ENCODE measurements at places on chromosomes 7 and 10.
A peak's percentile ranks its signal among the peaks of the same experiment; 100 is the strongest.

GRCh38 chr10:12735843-12736462 is 265.6 kb downstream of the CCDC3 start:
- no peak for DNase-seq

- no peak for DNase-seq
Measured at GRCh38 chr10:47322300-47323061, at the start of gene GDF2. GDF2 (plus strand) TSS chr10:47322454; CDS start chr10:47322669, 215 bp downstream.

DNA sequence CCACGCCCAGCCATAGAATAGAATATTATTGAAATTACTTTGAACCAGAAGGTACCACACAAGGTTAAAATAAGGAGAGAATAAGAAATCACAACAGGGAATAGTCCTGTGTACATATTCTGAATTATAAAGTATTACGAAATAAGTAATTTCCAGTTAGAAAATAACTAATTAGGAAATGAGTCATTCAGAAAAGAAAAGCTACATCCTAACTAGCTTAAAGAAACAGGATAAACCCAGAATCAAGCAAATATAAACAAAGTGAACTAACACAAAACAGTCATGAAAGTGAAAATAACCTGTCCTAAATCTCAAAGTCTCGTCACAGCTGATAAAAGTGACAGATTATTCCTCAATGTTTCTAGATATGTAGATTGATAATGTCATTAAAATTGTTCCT is 74.8 kb upstream of the NEBL start:
- no peak for DNase-seq

DNA sequence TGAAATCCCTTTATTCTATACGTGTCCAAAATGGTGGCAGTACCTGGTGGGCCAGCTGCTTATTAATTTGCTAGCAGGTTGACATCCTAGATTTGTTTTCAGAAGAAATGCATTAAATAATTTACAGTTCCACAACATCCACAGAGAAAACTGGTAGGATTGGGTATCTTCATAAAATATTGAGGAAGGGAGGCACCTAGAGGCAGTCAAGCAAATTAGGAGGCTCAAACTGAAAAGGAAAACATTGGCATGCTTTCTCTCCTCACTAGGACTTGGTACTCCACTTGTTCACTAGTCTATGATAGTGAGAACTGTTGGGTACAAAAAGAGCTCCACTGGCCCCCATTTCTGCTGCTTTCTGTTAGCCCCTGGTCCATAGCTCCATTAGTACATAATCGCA is 18.3 kb upstream of the LRGUK start:
- DNase-seq, result no peak

GRCh38 chr7:38409531-38409930 is 136.1 kb upstream of the TARP start:
- no peak for DNase-seq

DNA sequence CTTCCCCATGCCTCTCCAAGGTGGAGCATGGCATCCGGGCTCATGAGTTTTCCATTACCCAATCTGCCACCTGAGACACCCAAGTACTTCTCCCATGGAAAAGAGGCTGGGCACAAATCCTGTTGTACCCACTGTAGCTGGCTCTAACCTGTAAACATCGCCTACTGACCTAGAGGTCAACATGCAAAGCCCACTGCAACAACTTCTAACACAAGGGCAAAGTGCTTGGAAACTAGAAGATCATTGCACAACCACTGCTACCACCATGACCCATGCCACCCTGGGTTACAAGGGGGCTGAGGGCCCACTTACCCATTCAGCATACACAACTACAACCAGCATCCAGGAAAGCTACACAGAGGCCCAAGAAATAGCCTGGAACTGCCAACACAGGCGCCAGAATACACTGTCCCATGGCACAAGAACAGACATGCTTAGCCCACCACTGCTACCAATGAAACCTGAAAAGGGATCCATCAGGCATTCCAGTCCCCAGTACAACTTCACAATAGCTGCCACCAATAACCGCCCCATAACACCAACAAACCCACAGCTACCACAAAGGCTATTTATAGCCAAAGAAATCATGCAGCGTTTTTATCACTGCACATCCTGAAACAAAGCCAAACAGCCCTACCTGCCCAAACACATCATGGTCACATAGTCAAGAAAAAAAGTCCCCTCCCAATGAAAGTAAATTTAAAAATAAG is 63.4 kb downstream of the RNF32 start:
- no peak for DNase-seq

DNA sequence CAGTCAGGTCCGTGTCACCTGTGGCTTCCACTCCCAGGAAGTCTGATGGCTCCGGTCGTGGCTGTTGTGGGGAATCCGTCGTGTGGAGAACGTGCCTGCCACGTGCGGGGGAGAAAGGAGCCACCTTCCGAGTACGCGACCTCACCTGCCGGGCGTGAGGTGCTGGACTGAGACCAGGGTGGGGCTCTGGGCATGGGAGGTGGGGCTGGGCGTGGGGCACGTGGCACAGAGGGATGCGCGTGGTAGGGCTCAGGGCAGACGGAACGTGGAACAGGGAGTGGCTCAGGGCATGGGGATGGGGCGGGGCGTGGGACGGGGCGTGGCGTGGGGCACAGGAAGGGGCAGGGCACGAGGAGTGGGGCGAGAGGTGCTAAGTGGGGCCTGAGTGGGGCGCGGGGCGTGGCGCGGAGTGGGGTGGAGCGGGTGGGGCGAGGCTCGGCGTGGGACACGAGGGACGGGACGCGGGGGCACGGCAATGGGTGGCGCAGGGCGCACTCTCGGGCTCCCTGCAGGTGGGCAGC is 64.8 kb downstream of the C10orf143 start:
- DNase-seq, result no peak

- no peak for DNase-seq
Measured at GRCh38 chr7:92460109-92460508, 12.8 kb downstream of the GATAD1 start.

DNA sequence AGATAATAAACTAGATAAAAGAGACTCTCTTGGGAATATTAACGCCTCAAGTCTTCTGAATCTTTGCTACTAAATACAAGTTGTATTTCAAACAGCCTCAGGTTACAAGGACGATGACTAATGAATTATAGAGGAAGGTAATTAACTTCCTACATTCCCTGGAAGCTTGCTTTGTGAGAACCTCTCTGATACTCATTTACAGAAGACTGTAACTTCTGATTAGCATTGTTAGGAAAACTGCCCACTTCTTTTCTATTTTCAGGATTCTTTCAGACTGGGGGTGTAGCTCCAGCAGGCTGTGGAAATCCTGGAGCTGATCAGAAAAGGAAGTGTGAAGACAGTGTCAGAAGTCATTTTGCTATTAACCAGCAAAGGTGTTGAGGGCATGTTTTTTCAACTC is 316.7 kb upstream of the NPSR1 start:
- no peak for DNase-seq

DNA sequence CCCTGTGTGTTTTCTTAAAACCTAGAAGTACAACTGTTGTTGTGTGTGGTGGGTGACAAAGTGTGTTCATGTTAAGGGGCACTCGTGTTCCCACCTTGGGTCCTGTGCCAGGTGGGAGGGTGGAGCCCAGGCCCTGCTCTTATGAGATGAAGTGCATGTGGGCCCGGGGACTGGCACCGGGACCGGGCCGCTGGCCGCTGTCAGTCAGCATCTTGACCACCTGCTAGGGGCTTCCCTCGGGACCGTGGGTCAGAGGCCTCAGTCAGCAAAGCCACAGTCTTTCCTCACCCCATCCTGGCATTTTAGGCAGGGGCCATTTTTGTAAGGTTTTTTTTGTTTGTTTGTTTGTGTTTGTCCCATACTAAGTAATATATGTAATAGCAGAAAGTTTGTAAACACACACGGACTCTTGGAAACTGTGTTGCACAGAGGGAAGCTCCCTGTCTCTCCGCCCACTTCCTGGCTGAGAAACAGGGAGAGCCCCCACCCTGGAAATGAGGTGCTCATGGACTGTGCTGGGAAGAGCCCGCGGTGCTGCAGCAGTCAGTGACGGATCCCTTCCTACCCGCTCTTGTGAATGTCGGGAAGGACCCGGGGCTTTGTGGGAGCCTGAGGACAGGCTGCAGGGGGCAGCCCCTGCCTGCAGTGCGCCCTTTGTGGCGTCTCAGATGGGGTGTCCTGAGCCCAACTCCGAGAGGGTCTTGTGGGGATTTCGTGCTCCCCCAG is 13.4 kb downstream of the AGAP3 start:
- DNase-seq, result no peak

GRCh38 chr7:115600207-115600606 is 430.4 kb downstream of the TFEC start:
- DNase-seq, result no peak

DNA sequence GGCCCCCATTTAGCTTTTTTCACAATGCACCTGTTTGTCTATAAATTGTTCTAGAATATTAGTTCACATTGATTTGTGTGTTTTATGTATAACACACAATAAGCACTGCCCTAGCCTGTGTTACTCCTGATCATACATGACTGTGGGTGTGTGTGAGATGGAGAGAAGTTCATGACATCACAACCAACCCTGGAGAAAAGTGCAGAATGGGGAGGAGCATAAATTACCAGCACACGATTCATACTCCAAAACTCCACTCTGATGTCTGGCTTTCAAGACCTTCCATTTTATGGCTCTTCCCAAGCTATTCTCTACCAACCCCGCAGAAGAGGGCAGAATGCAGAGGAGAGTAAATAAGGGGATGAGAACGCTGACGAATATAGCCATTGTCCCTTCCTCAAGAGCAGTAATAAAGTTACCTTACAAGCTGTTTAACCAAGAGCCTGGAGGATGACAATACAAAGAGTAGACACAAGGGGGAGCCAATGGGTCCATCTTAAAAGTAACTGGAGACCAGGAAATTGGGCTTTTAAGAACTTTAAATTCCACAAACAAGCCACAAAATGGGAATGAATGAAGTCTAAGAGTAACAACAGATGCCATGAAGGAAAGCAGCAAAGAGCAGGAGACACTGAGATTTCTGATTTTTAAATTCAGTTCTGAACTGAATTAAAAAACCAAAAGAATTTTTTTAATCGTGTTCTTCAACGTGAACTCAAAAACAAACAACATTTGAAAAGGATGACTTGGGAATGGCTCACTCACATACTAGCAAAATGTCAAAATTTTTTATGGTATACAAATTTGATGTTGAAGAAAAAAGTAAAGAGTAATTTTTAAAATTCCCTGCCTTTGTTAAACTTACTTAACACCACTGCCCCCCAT is 159.6 kb downstream of the PARD3 start:
- no peak for DNase-seq

DNA sequence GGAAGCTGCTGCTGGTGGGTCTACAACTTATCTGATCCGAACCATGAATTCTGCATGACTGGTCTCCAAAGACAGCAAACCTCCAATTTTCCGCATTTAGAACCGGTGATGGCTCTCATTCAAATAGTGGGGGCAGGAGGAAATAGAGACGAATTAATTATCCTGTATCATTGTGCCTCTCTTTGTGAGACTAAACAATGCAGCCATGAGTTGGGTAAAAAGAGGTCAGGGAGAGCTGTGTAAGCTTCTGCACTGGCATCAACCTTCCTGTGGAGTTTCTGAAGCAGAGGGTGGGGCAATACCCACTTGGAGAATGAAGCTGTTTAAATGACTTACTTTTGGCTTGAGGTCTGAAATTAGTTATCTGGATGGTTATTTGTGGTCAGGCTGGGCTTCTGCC is 266.4 kb downstream of the SORCS3 start:
- no peak for DNase-seq

- peak; percentile 36 for DNase-seq
Measured at GRCh38 chr7:149625340-149625946, 127.8 kb upstream of the ZNF746 start.

GRCh38 chr10:76152186-76152585 is 720.8 kb downstream of the LRMDA start:
- no peak for DNase-seq

- DNase-seq, result no peak
Measured at GRCh38 chr10:8327140-8327423, 272.6 kb downstream of the GATA3 start.

- no peak for DNase-seq
Measured at GRCh38 chr10:69655124-69655867, 25.2 kb downstream of the FAM241B start.

- DNase-seq, result no peak
Measured at GRCh38 chr10:62655337-62655994, 149.1 kb upstream of the ADO start.

GRCh38 chr10:116465546-116465945 is 37.9 kb downstream of the PNLIPRP3 start:
- no peak for DNase-seq

GRCh38 chr10:71396711-71397295 is at the start of gene CDH23:
CDH23 (plus strand) TSS chr10:71396920; CDS start chr10:71439832, 42,912 bp downstream.
- no peak for DNase-seq

- DNase-seq, result no peak
Measured at GRCh38 chr7:48389977-48390376, 218.7 kb downstream of the ABCA13 start.

GRCh38 chr7:92044148-92044547 is 90.1 kb downstream of the CYP51A1 start:
- no peak for DNase-seq

- no peak for DNase-seq
Measured at GRCh38 chr7:82397879-82398524, 45.6 kb downstream of the CACNA2D1 start.

GRCh38 chr10:131216681-131217230 is 94.8 kb downstream of the TCERG1L start:
- DNase-seq, result no peak

DNA sequence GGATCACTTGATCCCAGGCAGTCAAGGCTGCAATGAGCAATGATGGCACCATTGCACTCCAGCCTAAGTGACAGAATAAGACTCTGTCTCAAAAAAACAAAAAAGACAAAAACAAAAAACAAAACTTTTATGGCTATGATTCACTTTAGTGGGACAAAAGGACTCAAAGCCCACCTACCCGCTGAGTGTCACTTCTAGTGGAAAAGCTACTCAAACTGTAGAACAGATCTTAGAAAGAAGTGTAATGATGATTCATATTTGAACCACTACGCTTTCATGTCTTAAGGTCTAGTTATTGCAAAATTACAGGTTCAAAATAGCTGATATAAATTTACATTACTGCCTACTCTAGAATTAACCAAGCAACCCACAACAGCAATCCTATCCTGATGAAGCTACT is 47.1 kb upstream of the OTUD1 start:
- no peak for DNase-seq

- no peak for DNase-seq
Measured at GRCh38 chr10:72611783-72612182, 14.1 kb downstream of the MICU1 start.

GRCh38 chr10:36630267-36630666 is 495.1 kb upstream of the ANKRD30A start:
- no peak for DNase-seq

- no peak for DNase-seq
Measured at GRCh38 chr10:2744547-2745200, 322.7 kb upstream of the PFKP start.

DNA sequence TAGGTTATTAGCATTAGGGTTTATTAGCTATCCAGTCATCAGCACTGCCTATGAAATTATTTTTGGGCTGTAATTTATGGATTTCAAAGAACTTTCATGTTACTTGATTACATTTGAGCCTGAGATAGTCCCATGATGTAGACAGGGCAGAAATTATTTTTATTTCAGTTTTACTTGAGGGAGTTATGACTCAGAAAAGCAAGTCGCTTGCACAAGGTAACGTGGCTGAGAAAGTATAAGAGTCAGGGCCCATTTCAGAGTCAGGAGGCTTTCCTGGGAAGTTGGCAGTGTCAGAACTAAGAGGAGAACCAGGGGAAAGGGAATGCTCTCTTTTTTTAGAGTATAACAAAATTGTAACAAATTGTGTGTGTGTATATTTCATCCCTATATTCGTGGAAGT is 16.5 kb downstream of the GATA3 start:
- no peak for DNase-seq

Measured in T follicular helper cell (primary cell).